Cortex of kidney (tissue), 1 donor: ENCODE measurements at places on chromosomes 3 and 15.

DNA sequence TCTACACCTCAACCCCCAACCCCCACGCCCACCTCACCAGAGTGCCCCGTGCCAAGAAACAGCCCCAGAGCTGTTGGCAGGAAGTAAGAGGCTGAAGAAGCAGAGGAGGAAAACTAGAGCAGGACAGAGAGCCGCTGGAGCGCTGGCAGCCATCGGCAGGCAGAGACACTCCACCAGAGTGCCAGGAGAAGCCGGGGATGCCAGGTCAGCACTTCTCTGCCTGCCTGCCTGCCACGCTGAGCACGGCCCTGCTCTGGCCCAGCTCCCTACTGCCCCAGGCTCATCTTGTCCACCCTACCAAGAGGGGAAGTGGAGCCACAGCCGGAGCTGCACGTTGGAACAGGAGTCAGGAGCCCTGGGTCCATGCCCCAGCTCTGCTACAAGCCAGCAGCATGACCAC, 29.7 kb downstream of the CACNA2D2 start:
- no peak for DNase-seq

DNA sequence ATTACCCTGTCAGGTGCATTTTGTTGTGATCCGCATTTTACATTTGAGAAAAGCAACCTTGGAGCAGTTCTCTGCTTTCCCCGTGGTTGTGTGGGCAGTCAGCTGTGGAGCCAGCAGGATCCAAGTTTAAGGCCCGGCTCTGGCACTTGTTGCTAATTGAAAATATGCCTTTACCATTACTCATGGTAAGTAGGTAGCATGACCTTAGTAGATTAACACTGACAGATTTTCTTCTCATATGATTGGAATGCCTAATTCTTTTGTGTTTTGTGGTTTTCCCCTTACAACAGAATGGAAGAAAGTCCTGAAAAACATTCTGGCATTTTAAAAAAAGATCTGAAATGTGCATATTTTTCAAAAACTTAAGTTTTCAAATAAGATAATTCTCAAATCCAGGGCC, 246.5 kb upstream of the LRRN1 start:
- no peak for DNase-seq

GRCh38 chr3:117995842-117996437, 1038.7 kb downstream of the IGSF11 start:
- DNase-seq = no peak

GRCh38 chr15:61500951-61501620, 272.0 kb upstream of the RORA start:
- DNase-seq = no peak

DNA sequence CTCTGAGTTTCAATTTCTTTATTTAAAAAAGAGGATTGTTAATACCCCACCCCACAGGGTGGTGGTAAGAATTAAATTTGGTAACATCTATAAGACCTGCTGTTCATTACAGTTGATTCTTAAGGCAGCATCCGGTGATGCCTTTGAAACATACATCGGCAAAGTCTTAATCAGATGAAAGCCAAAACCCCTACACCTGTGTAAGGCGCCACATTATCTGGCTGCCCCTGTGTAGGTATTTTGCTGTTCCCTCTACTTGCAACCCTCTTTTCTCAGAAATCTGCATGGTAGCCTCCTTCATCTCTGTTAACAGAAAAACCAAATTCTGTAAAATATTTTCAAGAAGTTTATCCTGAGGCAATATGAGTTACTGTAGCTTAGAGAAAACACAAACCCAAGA, 90.0 kb downstream of the ST6GAL1 start:
- no peak for DNase-seq
